Neural crest cell (in vitro differentiated cells): ENCODE measurements at places on chromosomes 11 and 22. TPM values are rescaled to one million over a fixed set of nuclear protein-coding genes. Genes with fewer than 3 reads are reported as not detected.

DNA sequence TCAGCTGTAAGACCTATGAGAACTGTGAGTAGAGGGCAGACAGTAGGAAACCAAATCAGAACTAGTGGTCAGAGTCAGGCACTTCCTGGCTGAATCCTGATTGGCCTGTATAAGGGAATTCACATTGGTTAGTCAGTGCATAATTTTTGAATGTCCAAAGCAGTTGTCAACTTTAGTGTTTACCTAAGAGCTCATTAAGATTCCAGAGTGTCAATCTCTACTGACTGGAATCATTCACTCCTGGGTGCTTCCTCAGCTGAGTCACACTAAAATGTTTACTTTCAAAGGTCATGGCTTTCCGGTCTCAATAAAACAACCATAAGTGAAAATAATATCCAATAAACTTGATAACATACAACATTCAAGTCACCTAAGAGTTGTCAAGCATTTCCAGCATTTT lies 306.1 kb downstream of the C11orf87 start:
- H3K27ac ChIP-seq = no peak overlapping the region
- no peaks in the 10 kb centered on the region for H3K36me3 ChIP-seq
- H3K4me1 ChIP-seq = no peaks in the 10 kb centered on the region
- DNase-seq = no peak
- no peaks in the 10 kb centered on the region for H3K27me3 ChIP-seq

GRCh38 chr22:45740236-45740635 lies 68.6 kb downstream of the ATXN10 start:
- H3K27ac ChIP-seq = no peak overlapping the region
- H3K27me3 ChIP-seq = no peaks in the 10 kb centered on the region
- no peak for DNase-seq
- H3K4me3 ChIP-seq = no peak overlapping the region
- H3K36me3 ChIP-seq = peaks cover 47% of the 10 kb centered on the region

DNA sequence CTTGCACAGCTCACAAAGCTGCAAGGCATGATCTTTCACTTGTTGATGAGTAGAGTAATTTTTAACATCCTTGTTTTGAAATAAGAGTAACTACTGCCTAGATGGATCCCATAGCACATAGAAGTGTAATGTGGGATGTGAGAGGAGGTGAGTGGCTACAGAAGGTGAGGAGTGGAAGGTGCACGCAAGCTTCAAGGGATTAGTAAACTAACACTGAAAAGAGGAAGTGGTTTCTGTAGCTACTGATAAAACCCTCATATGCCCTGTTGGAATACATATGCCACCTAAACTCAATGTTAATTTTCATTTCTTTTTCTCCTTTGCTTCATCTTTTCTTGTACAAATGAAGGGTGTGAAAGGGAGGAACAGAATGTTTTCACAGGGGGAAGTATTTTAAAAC lies 22.0 kb upstream of the CTSC start:
- H3K27ac ChIP-seq = no peak overlapping the region
- no peak overlapping the region for H3K4me3 ChIP-seq
- H3K4me1 ChIP-seq = peaks cover 8% of the 10 kb centered on the region
- no peaks in the 10 kb centered on the region for H3K36me3 ChIP-seq

- peaks cover 17% of the 10 kb centered on the region for H3K4me1 ChIP-seq
- no peaks in the 10 kb centered on the region for H3K36me3 ChIP-seq
- no peak overlapping the region for H3K27ac ChIP-seq
- DNase-seq = no peak
- H3K4me3 ChIP-seq = no peak overlapping the region
- H3K27me3 ChIP-seq = no peaks in the 10 kb centered on the region
Measured at GRCh38 chr22:29630987-29631386, 27.6 kb downstream of the NF2 start.

DNA sequence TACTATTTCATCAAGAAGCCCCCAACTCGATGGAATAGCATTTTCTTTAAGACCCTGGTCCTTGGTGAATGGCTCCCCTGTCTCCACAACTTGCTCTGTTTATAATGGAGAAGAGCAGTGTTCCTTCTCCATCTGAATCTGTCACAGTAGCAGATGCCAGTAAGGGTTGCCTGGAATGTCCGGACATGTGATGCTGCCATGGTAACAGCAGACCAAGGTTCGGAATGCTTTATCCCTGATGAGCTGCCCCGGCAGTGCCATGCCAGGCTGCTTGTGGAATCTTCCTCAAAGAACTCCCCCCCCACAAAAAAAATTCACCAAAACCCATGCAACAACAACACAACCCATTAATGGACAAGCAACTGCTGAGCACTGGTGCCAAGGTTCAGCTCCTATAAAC lies 72.5 kb downstream of the KCNC1 start:
- no peaks in the 10 kb centered on the region for H3K36me3 ChIP-seq
- H3K4me1 ChIP-seq = peaks cover 29% of the 10 kb centered on the region
- no peak overlapping the region for H3K4me3 ChIP-seq
- DNase-seq = no peak

DNA sequence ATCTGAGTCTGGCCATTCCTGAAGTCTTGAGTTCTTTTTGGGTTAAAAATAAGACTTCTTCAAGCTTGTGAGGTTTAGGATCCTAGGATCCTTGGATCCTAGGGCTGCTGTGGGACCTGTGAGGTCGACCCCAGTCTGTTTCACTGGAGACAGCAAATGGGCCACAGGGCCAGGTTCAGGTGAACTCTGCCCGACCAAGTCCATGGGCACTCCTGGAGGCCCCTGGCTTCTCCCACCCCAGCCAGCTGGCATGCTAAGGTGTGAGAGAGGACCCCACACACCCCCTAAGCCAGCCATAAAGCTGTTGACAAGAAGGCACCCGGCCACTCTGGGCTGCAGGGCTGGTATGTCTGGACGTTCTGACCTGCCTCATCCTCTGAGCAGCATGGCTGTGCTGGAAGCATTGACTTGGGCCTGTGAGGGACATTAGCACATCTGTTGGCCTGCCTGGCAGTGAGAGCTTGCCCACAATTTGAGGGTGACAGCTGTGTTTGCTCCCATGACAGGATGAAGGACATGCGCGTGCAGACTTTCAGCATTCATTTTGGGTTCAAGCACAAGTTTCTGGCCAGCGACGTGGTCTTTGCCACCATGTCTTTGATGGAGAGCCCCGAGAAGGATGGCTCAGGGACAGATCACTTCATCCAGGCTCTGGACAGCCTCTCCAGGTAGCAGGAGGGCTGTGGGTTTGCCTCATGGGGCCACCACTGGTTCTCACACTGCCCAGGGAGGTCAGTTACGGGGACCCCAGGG lies 16.0 kb downstream of the CLDN5 start:
- no peak overlapping the region for H3K27ac ChIP-seq
- H3K36me3 ChIP-seq = peaks cover 12% of the 10 kb centered on the region
- DNase-seq = no peak
- no peaks in the 10 kb centered on the region for H3K4me1 ChIP-seq
- no peaks in the 10 kb centered on the region for H3K27me3 ChIP-seq

GRCh38 chr11:45494738-45495137 lies 170.7 kb downstream of the CHST1 start:
- no peak for DNase-seq
- peaks cover 38% of the 10 kb centered on the region for H3K27me3 ChIP-seq
- no peak overlapping the region for H3K4me3 ChIP-seq

GRCh38 chr22:40236131-40236665 lies 58.5 kb downstream of the TNRC6B start:
- H3K27ac ChIP-seq = no peak overlapping the region
- no peaks in the 10 kb centered on the region for H3K27me3 ChIP-seq
- no peak for DNase-seq
- peaks cover 4% of the 10 kb centered on the region for H3K36me3 ChIP-seq
- H3K4me1 ChIP-seq = peaks cover 36% of the 10 kb centered on the region

DNA sequence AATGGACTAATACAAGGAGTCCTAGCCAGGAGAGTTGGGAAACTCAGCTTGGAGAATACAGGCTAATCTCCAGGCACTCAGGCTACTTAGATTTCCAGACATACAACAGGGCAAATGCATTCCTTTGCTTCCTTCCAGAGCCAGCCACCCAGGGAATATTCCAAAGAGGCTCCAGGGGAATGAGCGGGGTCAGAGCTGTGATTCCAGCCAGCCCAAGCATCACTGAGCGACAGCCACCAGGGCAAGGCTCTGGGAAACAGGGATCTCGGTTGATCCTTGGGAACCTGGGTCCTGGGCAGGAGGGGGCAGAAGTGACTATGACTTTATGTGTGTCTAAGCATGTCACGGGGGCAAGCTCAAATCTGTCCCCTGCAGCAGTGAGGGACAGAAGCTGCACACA lies 112.3 kb upstream of the LMO1 start:
- no peaks in the 10 kb centered on the region for H3K27me3 ChIP-seq
- H3K4me3 ChIP-seq = no peak overlapping the region
- H3K36me3 ChIP-seq = no peaks in the 10 kb centered on the region
- DNase-seq = no peak
- H3K4me1 ChIP-seq = no peaks in the 10 kb centered on the region
- no peak overlapping the region for H3K27ac ChIP-seq

DNA sequence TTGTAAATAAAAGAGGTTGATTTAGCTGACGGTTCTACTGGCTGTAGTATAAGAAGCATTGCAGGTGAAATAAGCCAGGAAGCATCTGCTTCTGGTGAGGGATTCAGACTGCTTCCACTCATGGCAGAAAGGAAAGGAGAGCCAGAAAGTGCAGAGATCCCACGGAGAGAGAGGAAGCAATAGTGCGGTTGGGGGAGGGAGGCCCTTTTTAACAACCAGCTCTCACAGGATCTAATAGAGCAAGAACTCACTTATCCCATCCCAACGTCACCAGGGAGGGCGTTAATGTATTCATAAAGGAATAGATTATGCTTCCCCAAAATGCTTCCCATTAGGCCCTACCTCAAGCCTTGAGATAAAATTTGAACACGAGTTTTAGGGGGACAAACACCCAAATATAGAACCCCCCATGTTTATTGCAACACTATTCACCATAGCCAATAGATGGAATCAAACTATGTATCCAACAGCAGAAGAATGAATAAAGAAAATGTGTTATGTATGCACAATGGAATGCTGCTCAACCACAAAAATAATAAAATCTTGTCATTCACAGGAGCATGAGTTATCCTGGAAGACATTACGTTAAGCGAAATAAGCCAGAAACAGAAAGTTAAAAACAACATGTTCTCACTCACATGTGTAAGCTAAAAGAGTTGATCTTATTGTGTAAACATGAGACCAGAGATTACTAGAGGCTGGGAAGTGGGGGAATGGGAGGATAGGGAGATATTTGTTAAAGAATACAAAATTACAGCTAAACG lies 908.3 kb upstream of the ANO3 start:
- H3K36me3 ChIP-seq = no peaks in the 10 kb centered on the region
- H3K27ac ChIP-seq = no peak overlapping the region
- H3K27me3 ChIP-seq = no peaks in the 10 kb centered on the region

DNA sequence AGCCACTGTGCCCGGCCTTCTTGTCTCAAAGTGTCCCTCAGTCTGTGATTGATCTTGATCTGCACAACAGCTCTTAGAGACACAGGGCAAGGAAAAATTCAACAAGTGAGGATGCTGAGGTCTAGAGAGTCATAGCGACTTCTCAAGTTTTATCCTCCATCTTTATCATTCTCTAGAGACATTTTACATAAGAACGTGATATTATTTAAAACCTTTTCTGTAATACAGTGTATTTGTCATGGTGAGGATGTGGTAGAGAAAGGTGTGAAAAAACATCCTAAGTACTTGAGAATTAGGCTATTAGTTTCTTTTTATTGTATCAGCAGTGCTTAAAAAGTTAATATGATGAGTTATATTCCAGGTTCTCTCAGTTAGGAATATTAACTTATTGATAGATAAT lies 50.2 kb downstream of the EMSY start:
- H3K27me3 ChIP-seq = no peaks in the 10 kb centered on the region
- H3K36me3 ChIP-seq = peaks cover 33% of the 10 kb centered on the region
- H3K4me3 ChIP-seq = no peak overlapping the region

GRCh38 chr11:67634366-67635230 lies 4.9 kb upstream of the NUDT8 start:
- peaks cover 16% of the 10 kb centered on the region for H3K4me1 ChIP-seq
- H3K27me3 ChIP-seq = no peaks in the 10 kb centered on the region
- no peaks in the 10 kb centered on the region for H3K36me3 ChIP-seq

GRCh38 chr22:36807627-36808026 lies 9.2 kb downstream of the PVALB start:
- H3K4me1 ChIP-seq = peaks cover 12% of the 10 kb centered on the region
- no peak overlapping the region for H3K27ac ChIP-seq
- H3K36me3 ChIP-seq = no peaks in the 10 kb centered on the region
- peaks cover 29% of the 10 kb centered on the region for H3K27me3 ChIP-seq

C11orf91 gene
- total RNA-seq = 0.57 and 0.68 TPM in 2 replicates

CCDC34 gene
- total RNA-seq = 38.6 and 39.4 TPM in 2 replicates

FIBIN gene
- total RNA-seq = 0.30 and 0.44 TPM in 2 replicates

GPR83 gene
- total RNA-seq = 0.30 and 0.34 TPM in 2 replicates

PRSS23 gene
- total RNA-seq = 27.5 and 27.6 TPM in 2 replicates
